T-helper 22 cell (primary cell): ENCODE measurements at places on chromosomes 6 and 20.
A peak's percentile ranks its signal among the peaks of the same experiment; 100 is the strongest.

DNA sequence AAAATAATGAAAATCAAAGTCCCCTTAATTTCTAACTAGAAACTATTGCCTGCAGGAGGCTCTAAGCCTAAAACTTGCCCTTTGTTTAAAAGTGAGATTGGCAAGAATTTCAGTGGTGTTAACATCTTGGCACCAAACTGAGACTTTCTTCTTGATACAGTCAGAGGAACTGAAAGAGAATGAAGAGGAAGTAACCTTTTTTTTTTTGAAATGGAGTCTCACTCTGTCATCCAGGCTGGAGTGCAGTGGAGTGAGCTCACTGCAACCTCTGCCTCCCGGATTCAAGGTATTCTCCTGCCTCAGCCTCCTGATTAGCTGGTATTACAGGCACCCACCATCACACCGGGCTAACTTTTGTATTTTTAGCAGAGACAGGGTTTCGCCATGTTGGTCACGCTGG, 3.6 kb downstream of the DOP1A start:
- DNase-seq, result no peak

DNA sequence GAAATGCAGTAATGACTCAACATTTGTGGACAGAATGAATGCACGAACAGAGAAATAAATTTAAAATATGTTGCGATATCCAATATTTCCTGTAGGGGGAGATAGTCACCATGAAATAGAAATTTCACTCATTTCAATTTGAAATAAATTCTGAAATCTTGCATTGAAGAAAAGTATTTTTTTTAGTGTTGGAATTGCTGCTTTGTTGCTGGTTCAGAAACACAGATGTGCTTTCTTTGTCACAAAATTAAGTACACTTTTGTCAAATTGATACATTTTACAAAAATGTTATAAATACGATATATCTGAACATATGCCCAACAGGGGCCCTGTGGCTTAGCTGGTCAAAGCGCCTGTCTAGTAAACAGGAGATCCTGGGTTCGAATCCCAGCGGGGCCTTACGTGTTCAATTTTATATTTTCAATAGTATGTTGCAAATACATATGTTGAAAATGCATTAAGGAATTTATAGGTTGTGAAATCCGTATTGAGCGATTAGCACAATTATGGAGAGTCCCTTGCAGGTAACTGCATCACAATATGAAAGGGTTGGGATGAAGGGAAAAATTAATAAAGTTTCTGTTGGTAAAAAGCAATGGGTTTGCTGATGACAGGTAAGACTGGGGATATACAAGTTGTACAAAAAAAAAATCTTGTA, 85.4 kb upstream of the PRSS16 start:
- DNase-seq, result no peak

DNA sequence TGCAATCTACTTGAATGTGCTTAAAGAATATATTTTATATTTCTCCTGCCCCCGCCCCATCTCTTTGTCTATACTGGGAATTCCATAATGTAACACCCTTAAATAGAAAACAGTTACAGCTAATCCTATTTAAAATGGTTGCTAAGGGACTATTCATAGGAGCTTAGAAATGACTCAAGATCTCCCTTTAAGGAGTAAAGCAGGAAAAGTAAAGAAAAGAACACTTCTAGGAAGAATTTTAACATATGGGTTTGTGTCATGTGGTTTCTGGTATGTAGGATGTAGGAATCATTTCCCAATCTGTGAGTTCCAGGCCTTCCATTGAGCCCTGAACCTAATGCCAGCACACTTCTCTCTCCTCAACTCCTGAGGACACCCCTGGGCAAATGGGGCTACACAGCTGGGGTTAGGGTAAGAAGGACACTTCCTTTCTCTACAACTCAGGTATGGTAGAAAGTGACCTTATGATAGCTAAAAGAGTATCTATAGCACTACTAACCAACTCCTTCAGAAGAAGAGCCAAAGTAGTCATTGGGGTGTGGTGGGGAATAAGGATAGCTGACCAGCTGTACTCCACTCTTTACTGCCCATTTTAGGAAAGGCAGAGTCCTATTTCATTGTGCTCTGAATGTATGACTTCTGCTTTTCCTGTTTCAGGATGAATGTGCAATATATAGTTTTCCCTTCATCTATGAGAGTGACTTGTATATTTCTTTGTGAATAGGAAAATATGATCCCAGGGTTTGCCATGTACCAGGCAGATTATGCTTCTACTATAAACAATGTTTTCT, 27.3 kb downstream of the RIMS1 start:
- no peak for DNase-seq

DNA sequence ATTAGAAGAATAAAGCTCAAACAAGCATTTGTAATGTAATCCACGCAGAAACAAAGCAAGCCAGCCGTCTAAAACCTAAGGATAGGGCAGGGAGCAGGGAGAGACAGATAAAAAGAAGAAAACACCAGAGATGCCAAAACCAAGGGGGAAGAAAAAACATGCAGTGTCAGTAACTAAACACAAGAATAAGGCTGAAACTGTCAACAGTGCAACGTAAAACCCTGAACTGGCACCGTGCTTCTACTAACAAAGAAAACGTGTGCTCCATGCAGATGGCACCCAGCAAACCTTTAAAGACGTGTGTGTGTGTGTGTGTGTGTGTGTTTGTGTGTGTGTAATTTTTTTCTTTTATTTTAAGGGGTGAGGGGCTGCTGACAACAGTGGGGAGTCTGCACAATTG, 88.4 kb upstream of the TAB2 start:
- no peak for DNase-seq

GRCh38 chr20:34213213-34213612, 28.0 kb upstream of the ASIP start:
- no peak for DNase-seq

GRCh38 chr20:52103913-52104545, 87.5 kb downstream of the ZFP64 start:
- DNase-seq, result no peak

GRCh38 chr6:116387374-116387773, 16.6 kb downstream of the DSE start:
- DNase-seq, result peak; percentile 35

- DNase-seq, result no peak
These were observed 85.6 kb upstream of the PTPRK start for GRCh38 chr6:128605961-128606360.

GRCh38 chr6:98136333-98136732, 698.0 kb upstream of the POU3F2 start:
- DNase-seq, result no peak

DNA sequence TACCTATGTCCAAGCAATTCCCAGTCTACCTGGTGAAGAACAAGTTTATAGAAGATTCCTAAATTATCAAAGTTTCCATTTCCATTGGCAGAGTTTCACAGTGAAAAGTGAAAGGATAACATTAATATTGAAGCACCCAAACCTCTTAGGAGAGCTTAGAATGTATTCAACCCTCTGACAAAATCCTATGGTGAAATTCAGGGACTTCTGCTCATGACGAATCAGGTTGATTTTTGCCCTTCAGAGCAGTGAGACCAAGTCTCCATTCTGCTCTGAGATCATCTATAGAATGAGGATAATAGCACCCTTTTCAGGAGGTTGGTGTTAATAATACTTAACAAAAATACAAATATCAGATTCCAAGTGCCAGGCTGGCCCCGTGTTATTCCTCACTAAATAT, 15.5 kb downstream of the SERPINB1 start:
- DNase-seq, result no peak

DNA sequence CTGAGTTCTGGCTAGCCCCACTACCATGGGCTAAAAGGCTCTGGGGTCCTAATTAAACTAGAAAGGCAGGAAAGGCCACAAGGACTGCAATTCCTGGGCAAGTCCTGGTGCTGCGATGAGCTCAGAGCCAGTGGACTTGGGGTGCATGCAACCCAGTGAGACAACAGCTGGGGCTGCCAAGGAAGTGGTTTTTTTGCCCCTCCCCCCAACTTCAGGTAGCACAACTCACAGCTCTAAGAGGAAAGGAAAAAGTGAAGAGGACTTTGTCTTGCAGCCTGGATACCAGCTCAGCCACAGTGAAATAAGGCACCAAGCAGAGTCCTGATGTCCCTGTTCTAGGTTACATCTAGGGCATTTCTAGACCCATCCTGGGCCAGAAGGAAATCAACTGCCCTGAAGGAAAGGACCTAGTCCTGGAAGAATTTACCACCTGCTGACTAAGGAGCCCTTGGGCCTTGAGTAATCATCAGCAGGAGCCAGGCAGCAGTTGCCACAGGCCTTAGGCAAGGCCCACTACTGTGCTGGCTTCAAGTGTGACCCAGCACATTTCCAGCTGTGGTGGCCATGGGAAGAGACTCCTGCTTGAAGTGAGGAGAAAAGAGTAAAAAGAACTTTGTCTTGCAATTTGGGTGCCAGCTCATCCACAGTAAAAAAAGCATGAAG, 358.4 kb downstream of the BTBD3 start:
- no peak for DNase-seq

DNA sequence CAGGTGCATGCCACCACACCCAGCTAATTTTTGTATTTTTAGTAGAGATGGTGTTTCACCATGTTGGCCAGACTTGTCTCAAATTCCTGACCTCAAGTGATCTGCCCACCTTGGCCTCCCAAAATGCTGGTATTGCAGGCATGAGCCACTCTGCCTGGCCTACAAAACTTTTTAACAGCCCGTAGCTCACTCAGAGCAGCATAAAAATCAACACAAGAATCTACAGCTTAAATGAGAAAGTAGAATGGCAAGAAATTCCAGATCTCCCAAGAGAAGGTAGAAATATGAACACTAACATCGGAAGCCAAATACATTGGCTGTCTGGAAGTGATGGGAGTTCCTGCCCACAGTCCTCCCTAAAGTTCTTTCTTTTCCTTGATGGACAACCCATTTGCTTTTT, 43.7 kb downstream of the SCGN start:
- DNase-seq, result no peak

- DNase-seq, result no peak
These were observed 1592.6 kb downstream of the GRIK2 start for GRCh38 chr6:102986086-102986485.

DNA sequence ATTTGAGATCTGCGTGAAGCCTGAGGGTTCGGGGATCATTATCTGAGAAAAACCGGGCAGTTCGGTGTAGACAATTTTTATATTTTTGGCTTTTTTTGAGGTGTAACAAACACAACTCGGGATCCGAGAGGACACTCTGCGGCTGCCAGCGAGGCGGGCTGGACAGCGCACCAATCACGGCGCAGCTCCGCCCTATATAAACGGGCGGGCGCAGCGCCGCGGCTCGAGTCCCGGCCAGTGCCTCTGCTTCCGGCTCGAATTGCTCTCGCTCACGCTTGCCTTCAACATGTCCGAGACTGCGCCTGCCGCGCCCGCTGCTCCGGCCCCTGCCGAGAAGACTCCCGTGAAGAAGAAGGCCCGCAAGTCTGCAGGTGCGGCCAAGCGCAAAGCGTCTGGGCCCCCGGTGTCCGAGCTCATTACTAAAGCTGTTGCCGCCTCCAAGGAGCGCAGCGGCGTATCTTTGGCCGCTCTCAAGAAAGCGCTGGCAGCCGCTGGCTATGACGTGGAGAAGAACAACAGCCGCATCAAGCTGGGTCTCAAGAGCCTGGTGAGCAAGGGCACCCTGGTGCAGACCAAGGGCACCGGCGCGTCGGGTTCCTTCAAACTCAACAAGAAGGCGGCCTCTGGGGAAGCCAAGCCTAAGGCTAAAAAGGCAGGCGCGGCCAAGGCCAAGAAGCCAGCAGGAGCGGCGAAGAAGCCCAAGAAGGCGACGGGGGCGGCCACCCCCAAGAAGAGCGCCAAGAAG, 69.0 kb downstream of the HFE start:
- DNase-seq, result peak; percentile 63

GRCh38 chr20:46377518-46377917, 28.9 kb downstream of the ELMO2 start:
- DNase-seq, result no peak

DNA sequence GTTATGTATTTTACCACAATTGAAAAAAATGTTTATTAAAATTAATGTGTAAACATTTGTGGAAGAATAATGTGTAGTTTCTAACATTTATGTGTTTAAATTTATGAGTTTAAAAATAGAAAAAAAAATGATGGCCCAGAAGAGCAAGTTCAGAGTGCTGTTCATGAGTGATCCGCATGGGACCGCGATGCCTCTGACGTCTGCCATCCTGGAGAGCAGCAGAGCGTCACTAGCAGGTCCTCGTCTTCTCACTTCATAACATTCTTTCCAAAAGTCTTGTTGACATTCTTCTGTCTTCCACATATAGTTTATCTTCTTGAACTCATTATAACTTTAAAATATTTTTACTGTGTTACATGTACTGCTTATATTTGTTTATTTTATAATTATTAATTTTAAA, 15.5 kb downstream of the BTNL2 start:
- DNase-seq, result no peak

DNA sequence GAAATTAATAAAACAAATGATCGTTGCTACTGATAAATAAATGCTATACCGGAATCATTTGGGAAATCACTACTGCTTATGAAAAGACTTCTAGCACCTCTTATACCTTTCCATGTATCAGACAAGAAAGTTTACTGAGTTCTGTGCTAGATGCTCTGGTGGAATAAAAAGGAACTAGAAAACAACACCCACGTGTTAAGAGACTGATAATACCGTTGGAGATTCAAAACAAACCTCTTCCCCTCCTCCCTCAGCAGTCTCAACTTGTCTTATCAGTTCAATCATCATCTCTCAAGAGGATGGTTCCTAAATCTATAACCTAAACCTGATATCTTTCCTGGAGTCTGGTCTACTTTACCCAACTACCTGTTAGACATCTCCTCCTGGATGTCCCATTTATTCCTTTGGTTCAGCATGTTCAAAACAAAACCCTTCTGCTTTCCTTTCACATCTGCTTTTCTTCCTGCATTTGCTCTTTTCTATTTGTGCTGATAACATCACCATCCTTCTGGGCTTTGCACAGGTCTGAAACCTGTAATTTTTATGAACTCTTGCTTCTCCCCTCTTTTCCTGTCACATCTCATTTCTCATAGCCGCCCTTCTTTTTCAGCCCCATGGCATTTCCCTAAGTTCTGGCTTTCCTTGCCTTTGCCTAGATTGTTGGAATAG, 122.2 kb downstream of the COL19A1 start:
- no peak for DNase-seq

DNA sequence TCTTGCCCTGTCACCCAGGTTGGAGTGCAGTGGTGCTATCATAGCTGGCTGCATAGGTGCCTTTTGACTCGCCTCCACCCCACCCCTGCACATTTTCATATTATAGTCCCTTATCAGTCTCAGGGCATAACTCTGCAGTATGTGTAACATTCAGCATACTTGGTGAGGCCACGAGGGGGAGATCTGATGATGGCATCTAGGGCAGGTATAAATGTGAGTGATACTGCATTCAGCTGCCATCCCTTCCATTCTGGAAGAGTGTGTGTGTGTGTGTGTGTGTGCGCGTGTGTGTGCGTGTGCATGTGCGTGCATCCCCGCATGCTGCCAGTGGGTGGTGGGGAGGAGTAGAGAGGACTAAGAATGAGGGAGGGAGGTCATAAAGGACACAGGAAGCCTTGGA, 81.4 kb downstream of the JARID2 start:
- no peak for DNase-seq

GRCh38 chr6:144285798-144286502, 815 bp downstream of the UTRN start:
- no peak for DNase-seq

DNA sequence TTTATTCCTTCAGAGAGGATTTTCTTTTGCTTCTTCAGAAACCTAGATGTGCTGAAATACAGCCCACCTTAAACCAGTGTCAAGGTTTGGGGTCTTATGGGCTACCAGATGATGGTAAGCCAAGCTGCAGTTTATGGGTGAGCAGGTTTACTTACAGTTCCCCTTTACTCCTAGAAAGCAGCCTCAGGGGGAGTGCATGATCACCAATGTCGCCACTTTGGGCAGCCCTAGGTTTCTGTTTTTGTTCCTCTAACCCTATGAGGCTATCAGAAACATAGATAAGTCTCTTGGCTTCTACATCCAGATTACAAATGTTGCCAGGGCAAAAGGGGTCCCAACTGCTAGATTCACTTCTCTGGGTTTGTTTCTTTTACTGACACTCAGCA, 67.2 kb downstream of the TRIM27 start:
- no peak for DNase-seq
